CD4-positive, alpha-beta T cell (primary cell): ENCODE measurements at places on chromosomes 6 and 20.
A peak's percentile ranks its signal among the peaks of the same experiment; 100 is the strongest.

DNA sequence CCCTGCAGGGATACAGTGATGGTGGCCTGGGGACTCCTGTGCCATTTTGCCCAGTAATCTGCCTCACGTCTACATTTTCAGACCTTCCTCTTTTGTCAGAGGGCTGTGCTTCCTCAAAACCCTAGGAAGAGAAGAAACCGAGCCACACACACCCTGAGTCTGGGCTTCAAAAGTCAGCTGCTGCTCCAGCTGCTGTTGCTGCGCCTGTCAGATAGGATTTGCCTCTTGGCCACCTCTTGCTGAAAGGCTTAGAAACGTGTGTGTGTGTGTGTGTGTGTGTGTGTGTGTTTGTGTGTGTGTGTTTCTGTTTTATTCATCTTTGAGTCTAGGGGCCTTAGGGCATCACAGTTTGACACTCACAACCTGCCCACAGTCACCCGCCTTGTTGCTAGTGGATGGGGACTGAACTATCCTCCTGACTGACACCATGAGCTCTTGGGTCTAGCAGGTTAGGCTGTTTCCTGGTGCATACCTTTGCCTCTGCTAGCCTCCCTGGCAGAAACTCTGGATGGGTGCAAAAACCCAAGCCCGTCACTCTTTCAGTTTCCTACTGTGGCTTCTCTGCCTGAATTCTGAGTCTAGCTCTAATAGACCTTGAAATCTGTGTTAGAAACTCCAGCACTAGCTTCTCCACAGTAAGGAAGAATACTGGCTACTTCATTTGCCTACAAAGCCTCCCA is 94.9 kb upstream of the CEP85L start:
- DNase-seq: peak; percentile 40

- DNase-seq: no peak
These were observed 115.7 kb downstream of the PRIM2 start for GRCh38 chr6:57432919-57433684.

DNA sequence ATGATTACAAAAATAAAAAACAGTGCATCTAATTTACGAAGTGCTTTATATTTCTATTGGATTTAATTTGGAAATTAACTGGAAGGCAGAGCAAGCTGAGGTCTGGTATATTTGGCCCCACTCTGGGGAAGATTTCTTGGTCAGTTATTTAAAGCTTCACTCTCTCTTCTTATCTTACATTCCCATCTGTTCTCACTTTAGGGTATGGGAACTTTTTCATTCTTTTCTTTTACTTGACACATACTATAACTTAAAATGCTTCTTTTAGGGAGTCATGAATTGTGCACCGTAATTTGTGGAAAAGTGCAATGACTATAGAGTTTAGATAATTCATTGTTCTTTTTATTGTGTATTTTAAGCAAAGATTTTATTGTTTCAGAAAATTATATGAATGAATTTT is 170.4 kb downstream of the BCKDHB start:
- no peak for DNase-seq

DNA sequence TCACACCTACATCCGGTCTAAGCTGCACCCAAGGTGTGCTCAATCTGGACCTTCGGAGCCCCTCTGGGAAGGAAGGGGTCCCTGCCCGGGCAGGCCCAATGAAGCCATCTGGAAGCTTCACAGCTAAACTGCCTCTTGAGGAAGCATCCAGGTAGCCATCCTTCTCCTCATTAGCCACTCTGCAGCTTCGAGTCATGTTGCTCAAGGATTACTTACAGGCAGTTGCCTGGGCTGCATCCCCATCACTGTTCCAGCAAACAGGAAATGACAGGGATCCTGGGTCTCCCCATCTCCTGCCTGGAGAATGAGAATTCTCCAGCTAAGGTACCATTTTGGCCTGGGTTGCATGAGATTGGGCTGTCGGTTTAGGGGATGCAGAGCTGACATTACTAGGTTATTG is 91.7 kb downstream of the ERMARD start:
- DNase-seq: no peak

- DNase-seq: no peak
These were observed 67.3 kb upstream of the CCDC167 start for GRCh38 chr6:37566950-37567349.

DNA sequence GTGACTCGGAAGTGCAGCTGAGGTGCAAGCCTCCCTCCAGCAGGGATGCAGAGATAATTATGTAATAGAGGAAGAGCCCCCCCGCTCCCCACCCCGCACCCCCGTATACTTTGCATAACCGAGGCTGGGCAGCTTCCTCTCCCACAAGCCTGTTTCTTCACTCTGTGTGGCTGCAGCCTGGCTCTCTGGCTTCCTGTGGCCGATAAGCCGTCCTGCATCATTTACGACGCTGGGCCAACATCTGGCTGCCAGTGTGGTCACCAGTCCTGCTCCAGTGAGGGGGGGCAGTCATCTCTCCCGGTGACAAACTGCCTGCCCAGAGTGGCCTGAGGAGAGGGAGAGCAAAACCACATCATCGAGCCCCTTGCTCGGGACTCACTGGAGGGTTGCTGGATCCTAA is 59.2 kb downstream of the RBM38 start:
- DNase-seq: no peak

DNA sequence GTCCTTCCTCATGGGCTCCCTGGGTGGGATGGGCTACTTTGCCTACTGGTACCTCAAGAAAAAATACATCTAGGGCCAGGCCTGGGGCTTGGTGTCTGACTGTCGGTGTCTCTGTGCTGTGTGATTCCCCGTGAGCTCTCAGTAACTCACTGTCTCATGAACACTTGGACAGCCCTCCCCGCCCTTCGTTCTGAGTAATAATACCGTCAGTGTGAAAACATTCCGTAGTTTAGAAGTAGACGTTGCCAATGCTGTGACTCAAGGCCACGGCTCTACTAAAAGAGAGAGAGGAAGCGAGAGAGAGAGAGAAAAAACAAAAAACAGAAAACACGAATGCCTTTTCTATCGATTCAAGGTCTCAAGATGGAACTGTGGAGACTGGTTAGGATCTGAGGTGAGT is 31.8 kb downstream of the FITM2 start:
- DNase-seq: no peak

- no peak for DNase-seq
These were observed 61.4 kb upstream of the LOC128125822 start for GRCh38 chr6:63510849-63511248.

- DNase-seq: no peak
These were observed 114.3 kb downstream of the AIG1 start for GRCh38 chr6:143174951-143175350.

- no peak for DNase-seq
These were observed 96.2 kb downstream of the TCP11 start for GRCh38 chr6:35044761-35045421.

DNA sequence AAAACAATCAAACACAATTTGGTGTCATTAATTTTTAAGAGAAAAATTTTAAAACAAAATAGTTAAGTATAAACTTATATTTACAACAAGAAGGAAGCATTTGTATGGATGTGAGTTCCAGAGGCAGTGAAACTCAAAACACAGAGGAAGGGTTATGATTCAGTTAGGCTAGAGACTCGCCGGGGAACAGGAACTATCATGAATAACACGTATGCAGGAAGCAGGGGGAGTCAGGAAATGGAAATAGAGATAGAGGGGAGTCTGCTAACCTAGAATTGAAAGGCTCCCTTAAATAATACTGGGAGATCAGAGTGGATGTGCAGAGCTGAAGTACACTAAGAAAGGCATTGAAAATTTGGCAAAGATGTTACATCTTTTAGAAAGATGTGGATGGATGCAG is 14.2 kb upstream of the HLA-DRB1 start:
- DNase-seq: no peak

GRCh38 chr6:150881911-150882481 is 16.5 kb downstream of the MTHFD1L start:
- no peak for DNase-seq

DNA sequence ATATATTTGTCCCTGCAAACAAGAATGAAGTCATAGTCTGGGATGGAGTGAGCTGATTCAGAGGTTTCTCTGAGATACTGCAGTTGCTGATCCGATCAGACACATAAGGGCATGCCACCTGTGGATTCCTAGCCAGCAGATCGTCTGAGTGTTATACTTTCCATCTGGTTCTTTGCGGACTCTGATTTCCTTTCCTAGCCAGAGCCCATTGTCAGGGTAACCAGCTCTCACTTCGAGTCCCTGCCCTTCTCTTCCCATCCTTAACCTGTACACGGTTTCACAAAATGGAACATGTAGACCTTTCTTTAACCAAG is 100.9 kb downstream of the TMEM200A start:
- DNase-seq: no peak

GRCh38 chr20:10619427-10619826 is 54.4 kb downstream of the JAG1 start:
- no peak for DNase-seq

DNA sequence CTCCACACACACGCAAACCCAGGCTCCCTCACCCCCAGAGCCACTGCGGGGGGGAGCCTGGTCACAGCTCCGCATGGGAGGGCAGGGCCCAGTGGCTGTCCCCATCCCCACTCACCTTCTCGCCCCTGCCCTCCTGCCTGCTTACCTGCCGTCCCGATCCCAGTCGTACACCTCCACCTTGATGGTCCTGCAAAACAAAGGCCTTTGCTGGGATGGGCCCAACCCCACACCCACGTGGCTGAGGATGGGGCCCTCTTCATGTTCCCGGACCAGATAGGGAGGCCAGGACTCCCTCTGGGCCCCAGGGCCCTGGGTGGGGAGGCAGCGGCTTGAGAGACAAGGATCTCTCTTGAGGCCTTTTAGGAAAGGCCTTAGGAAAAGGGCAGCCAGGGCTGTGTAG is 67.6 kb downstream of the RAB44 start:
- DNase-seq: no peak

GRCh38 chr6:48036316-48036715 is 74.7 kb downstream of the PTCHD4 start:
- DNase-seq: no peak

DNA sequence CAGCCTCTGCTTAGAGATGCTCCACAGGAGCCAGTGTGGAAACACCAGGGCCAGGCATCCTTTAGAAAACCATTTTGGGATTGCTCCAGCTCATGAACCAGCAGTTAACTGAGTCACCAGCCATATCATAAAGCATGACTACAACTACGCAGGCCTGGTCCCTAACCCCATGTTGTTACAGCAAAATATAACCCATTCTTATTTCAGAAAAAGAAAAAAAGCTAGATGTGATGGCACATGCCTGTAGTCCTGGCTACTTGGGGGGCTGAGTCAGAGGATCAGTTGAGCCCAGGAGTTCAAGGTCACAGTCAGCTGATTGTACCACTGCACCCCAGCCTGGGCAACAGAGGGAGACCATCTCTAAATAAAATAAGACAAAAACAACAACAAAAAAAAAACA is 36.8 kb downstream of the C6orf15 start:
- DNase-seq: no peak

- DNase-seq: no peak
These were observed 12.3 kb upstream of the SLA2 start for GRCh38 chr20:36658300-36658699.

GRCh38 chr6:100232781-100233573 is 231.7 kb downstream of the SIM1 start:
- DNase-seq: no peak

- DNase-seq: no peak
These were observed 46.4 kb downstream of the MOCS1 start for GRCh38 chr6:39887692-39888450.
